ENCODE measurements at places on chromosomes 1 and 21. TPM values are rescaled to one million over a fixed set of nuclear protein-coding genes. Genes with fewer than 3 reads are reported as not detected.

The LCE3D gene
- polyA plus RNA-seq: not detected

The TNFRSF1B gene
- 16.5 TPM for polyA plus RNA-seq

The S100A8 gene
- polyA plus RNA-seq: 23.7 TPM

The CATSPERE gene
- polyA plus RNA-seq: 1.8 TPM

The FALEC gene
- 0.77 TPM for polyA plus RNA-seq

The PLA2G2A gene
- 0.69 TPM for polyA plus RNA-seq

The ZYG11A gene
- 0.15 TPM for polyA plus RNA-seq

The AADACL3 gene
- not detected for polyA plus RNA-seq
